Brain (organoid and tissue), 16 donors: ENCODE measurements at places on chromosomes 5 and 9.

DNA sequence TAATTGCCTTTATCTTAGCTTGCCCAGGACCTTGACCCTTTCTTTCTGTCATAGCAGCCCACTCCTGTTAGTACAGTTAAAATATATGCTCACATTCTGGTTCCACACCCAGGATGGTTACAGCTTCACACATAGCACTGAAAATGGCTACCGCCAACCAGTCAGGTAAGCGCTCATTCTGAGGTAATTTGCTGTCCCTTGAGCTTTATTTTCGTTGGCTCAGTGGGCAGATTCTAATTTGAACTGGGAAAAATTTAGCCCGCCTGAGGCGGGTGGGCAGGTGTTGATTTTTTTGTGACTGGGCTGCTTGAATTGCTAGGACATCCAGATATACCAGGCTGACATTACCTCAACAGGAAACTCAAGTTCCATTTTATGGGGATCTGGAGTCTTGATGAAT lies 137.5 kb downstream of the KCTD16 start:
- no peak for DNase-seq

- no peak for DNase-seq
Observed at GRCh38 chr5:133688391-133688790, 76.0 kb upstream of the FSTL4 start.

GRCh38 chr5:133376986-133377385 lies 235.4 kb downstream of the FSTL4 start:
- no peak for DNase-seq

GRCh38 chr9:7961076-7961475 lies 161.5 kb upstream of the DMAC1 start:
- DNase-seq = no peak

GRCh38 chr5:32771037-32771436 lies 59.9 kb downstream of the NPR3 start:
- DNase-seq = no peak

DNA sequence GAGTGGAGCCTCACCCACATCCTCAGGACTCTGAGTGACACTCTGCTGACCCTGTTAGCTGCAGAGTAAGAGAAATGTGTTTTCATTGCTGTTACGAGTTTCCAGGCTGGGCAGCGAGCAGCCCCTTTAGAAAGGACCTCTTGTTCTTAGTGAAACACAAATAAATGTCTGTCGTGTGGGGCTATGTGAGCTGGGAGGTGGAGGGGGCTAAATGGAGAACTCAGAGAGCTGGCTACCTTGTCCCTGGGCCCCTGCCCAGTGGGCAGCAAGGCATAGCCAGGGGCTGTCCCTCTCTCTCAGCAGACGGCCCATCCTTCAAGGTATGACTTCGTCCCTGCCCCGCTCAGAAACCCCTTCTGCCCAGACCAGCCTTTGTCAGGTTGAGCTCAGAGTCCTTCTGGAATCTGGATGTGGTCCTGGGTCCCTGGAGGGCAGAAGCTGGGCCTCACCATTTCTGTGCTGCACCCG lies 10.2 kb downstream of the DCANP1 start:
- DNase-seq = no peak

DNA sequence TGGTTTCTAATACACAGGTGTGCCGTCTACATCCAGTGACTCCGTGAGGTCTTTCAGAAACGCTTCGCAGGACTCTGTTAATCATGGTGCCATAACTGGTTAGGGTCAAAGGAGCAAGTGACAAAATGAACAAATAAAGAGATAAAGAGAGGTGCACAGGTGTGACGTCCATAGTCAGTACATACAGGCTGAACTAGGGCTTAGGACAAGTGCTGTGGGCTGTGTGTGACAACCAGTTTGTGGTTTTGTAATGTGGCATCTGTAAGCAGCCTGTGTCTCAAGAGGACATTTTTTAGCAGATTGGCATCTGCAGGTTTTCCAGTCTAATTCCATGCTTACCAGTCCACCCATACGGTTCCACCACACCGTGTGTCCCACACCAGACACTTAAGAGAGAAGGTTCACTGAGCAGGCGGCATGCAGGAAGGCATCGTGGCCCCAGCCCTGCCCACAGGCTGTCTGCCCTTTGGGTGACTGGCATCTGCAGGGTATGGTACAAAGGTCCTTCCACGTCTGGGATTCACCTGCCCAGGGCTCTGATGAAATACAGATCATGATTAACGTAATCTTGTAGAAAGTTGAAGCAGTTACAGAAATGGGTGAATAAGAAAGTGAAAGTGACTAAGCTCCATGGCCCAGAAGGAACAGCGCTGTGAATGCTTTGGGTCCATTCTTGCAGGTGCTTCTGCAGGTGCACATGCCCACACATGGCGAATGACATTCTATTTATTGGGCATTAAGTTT lies 26.9 kb downstream of the SRD5A1 start:
- no peak for DNase-seq

DNA sequence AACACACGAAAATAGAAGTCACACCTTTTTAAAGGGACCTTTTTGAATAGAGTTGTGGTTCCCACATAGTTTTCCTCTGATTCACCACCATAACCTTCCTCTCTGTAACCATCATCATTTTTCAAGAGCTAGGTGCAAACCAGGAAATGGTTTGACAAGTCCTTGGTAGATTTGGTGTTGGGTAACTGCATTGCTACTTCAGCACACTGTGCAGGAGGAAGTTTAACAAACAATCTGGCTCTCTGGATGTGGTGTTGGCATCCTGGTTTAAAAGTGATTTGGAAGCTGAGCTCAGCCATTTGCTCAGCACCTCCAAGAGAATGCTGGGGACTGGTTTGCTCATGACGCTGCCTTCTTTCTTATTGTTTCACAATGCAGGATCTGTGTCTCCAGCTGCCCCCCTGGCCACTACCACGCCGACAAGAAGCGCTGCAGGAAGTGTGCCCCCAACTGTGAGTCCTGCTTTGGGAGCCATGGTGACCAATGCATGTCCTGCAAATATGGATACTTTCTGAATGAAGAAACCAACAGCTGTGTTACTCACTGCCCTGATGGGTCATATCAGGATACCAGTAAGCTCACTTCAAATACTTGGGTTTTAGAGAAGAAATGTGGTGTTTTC lies 213.1 kb downstream of the RFK start:
- DNase-seq = peak; percentile 10

- peak; percentile 85 for DNase-seq
Observed at GRCh38 chr5:175796536-175797499, 74.6 kb upstream of the CPLX2 start.

GRCh38 chr9:138017200-138017599 lies 139.6 kb downstream of the CACNA1B start:
- DNase-seq = no peak

- no peak for DNase-seq
Observed at GRCh38 chr5:1028481-1029281, 20.1 kb downstream of the NKD2 start.

DNA sequence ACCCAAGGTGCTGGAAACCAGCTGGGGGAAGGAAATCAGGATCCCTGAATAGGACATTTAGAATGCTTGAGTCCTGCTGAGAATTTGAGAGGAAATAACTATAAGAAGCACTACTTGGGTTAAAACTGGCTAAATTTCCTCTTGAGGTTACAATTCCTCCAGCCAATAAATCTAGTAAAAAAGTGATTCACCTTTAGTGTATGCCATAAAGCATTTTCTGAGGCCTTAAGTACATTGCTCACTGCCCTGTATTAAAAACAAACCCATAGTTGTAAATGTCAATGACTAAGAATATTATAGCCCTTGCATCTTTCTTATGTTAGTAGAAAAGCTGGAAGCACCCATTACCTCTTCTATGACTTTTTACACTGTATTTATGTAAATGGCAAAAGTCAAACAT lies 634.7 kb upstream of the ARRDC3 start:
- DNase-seq = no peak

DNA sequence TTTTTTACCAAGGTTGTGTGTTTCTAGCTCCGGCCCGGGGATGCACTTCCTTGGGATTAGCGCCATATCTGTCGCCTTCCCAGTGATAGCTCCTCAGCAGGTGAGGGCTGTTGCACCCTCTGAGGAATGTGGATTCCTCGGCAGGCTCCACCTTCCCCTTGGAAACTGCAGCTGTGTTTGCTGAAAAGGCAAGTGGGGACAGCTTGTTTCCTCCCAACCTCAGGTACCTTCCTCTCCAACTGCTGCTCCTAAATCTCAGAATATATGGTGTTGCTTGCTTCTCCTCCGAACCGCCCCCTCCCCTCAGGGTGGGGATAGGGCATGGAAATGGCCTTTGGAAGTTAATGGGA lies 1.3 kb downstream of the SLC1A1 start:
- no peak for DNase-seq

GRCh38 chr9:119126040-119126439 lies 243.2 kb downstream of the BRINP1 start:
- DNase-seq = peak; percentile 78

DNA sequence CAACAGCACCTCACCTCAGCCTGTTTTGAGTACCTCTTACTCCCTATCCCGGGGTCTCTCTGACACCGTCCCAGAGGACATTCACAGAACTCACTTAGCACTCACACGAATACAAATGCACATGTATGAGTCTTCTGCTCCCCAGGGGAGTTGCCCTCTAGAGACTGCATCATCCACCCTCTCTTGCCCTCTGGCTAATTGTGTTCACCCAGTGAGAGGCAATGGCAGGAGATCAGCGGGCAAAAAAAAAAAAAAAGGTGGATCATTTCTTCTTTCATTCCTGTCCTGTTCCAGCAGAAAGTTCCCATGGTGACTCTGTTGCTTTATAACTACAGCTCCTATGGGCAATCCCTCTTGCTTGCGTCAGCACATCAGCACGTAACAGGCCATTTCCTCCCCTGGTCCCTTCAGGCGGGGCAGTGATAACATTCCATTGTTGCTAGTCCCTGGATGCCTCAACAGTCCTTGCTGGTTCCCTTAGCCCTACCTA lies 23.5 kb upstream of the SNX2 start:
- no peak for DNase-seq

- DNase-seq = no peak
Observed at GRCh38 chr5:168649306-168649705, 70.1 kb upstream of the PANK3 start.

DNA sequence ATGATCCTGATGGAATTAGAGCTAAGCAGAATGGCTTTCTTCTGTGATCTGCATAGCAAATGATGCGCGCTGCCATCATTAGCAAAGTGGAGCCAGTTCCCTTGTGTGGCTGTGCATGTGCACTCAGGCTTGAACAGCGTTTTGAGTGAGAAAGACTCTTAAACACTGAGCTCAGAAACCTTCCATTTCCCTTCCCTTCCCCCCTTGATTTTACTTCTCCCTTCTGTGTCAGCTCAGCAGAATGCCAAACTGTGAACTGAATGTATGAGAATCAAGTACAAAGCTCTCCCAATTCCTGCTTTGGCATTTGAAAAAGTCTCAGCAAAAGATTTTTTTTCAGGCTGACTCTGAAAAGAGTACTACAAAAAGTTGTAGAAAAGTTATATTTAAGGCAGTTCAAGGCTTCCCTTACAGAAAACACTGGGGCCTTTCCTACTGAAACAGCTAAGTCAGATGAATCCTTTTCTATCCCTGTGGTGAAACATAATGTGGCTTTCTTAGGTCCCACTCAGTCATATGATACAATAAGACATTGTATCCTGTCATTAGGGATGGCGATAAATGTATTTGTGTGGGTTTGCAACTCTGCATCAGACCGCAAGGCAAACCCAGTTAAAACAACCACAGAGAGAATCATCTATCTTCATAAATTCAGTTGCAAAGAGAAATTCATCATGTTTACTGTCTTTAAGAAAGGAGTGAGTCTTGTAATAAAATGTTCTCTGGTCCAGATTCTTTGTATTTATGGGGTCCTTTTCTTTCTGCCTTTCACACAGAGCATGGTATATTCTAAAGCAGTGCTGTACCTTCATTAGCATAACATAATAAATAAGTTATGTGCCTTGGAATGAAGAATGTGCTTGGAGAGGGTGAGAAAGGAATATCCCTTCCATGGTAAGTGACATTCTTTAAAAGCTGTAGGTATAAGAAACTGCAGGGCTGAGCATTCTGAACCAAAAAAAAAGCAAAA lies 222.6 kb downstream of the CAAP1 start:
- DNase-seq = peak; percentile 81

DNA sequence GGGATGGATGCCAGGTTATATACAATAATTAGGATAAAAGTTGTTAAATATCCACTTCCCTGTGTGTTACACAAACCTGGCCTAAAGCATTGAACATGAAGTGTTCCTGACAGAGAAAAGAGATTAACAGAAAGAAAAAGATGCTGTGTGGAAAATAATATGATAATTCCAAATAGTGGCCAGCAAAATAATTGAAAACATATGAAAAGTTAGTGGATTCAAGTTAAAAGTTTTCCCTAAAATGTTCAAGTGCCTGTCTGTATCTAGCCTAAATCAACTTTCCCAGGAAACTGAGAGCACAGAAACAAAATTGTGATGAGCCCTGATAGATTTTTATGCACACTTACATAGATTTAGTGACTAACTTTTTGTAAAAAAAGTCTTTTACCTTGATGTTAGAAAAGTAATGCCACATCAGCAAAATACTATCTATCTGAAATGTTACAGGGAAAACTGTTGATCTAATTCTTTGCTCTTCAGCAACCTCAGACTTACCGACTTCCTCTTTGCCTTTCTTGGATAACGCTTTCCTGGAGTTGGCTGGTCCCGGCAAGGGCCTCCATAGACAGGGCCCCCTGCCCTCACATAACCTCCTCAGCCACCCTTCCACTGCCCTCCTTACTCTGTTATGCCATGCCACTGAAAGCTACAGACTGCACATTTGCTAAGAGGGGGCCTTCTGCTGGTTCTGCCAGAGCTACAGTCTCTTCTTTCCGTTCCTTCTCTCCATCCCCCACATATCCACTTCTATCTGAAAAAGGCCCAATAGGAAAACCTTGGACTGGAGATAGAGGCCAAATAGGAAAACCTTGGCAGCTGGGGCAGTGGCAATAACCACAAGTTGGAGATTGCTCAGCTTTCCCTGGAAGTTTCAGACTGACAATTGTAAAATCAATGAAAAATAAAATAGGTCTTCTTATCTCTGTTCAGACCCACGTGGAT lies 44.4 kb downstream of the ZNF474 start:
- no peak for DNase-seq

DNA sequence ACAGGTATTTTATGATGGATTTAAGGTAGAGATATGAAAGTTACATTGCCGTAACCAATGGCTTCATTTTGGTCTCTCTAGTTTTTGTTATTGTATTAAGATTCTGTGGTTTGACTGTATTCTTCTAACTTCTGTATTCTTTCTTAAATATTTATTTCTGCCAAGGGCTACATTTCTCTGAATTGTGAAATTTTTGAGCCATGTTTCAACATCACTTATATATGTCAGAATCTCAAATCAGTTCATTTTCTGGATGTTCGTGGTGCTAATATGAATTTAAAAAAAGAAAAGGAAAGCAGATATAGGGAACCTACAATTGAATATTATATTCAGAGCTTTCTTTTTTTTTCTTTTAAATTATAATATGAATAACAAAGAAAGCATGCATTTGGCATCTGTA lies 142.7 kb downstream of the ANXA1 start:
- DNase-seq = no peak
